Cerebellum (tissue), 4 donors: ENCODE measurements at places on chromosomes 7 and 10.

DNA sequence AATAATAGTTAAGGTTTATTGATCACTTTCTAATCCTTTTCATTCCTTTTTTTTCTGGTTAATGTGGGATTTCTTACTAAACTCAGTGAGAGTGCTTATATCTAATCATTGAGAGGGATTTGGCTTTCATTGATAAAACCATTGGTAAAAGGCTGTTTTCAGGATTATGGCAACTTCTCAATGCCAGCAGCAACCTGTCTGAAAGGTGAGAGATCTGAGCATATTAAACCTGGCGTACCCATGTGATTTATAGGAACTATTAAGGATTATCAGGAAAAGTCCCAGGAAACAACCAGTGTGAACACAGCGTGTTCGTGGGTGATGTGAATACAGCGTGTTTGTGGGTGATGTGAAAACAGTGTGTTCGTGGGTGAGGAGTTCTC lies 65.9 kb downstream of the PDIA4 start:
- DNase-seq = no peak

- DNase-seq = no peak
Measured at GRCh38 chr7:17342756-17343155, 44.3 kb downstream of the AHR start.

DNA sequence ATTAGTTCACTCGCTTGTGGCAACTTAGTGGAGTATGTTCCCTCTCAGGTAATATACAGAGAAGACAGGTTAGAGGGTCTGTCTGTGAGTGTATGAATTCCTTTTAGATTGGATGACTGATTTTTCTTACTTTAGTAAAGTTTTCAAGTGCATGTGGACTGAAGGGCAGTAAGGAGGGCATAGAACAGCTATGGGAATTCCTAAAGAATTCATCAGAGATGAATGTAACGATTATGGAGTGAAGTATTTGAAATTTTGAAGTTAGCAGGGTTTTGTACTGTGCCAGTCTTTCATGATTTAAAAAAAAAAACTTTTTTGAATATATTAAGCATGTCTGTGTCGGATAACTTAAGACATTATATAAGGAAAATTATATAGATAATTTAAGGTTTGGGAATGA lies 15.5 kb downstream of the MAPK8 start:
- DNase-seq = no peak

GRCh38 chr10:112409755-112410154 lies 35.8 kb downstream of the ACSL5 start:
- no peak for DNase-seq

GRCh38 chr10:45253183-45253914 lies 62.1 kb downstream of the OR13A1 start:
- DNase-seq = no peak

- no peak for DNase-seq
Measured at GRCh38 chr7:22900101-22900500, 77.5 kb upstream of the TOMM7 start.

GRCh38 chr7:47661051-47661714 lies 79.3 kb upstream of the TNS3 start:
- DNase-seq = no peak

GRCh38 chr10:35324196-35324595 lies 12.1 kb upstream of the CCNY start:
- DNase-seq = no peak

DNA sequence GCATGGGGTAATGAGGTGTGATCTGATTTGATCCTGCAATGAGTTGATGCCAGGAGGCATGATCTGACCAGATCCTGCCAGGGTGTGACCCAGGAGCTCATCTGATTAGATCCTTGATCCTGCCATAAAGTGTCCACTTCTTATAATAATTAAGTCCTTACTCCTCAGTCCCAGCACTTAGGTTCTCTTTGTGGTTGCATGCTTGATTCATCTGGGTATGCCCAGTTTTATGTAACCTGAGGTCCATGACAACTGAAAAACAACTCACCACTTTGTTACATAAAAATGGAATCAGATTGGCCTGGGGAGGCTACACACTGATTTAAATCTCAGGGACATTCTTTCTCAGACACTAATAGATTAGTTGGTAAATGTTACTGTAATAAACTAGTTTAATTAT lies 19.1 kb downstream of the ACADSB start:
- no peak for DNase-seq

DNA sequence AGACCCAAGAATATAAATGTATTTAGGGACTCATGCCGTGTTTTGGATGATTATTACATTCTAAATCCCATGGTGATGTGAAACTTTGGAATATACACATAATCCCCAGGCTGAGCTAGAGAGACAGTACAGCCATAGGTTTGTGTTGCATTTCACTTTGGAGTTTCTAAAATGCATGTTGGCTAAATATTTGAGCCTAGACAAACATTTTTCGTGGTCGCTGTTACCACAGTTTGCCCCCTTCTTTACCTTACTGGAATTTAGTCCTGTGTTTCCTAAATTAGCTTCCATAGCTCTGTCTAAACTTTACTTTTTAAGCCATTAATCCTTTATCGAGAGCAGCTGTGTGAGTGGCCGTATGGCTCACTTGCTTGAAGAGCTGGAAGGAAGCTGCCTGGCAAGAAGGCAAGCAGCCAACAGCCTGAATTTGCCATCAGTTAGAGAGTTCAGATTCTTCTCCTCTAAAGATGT lies 192.0 kb downstream of the BICC1 start:
- DNase-seq = no peak
